ENCODE measurements at places on chromosomes 6 and 20.

DNA sequence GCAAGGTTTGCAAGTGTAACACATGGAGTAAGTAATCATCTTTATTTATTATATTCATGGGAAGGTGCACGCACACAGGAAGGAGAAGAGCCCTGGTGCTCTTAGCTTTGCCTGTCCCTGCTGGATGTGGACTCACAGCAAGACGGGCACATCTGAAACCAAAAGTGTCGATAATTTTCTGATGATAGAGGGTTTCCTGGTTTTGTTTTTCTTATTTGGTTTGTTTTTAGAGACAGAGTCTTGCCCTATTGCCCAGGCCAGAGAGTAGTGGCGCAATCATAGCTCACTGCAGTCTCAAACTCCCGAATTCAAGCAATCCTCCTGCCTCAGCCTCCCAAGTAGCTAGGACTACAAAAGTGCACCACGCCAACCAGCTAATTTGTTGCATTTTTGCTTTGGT lies 7.8 kb upstream of the KHDC1L start:
- DNase-seq, result no peak

GRCh38 chr6:129194306-129194941 lies 311.5 kb downstream of the LAMA2 start:
- DNase-seq, result no peak

DNA sequence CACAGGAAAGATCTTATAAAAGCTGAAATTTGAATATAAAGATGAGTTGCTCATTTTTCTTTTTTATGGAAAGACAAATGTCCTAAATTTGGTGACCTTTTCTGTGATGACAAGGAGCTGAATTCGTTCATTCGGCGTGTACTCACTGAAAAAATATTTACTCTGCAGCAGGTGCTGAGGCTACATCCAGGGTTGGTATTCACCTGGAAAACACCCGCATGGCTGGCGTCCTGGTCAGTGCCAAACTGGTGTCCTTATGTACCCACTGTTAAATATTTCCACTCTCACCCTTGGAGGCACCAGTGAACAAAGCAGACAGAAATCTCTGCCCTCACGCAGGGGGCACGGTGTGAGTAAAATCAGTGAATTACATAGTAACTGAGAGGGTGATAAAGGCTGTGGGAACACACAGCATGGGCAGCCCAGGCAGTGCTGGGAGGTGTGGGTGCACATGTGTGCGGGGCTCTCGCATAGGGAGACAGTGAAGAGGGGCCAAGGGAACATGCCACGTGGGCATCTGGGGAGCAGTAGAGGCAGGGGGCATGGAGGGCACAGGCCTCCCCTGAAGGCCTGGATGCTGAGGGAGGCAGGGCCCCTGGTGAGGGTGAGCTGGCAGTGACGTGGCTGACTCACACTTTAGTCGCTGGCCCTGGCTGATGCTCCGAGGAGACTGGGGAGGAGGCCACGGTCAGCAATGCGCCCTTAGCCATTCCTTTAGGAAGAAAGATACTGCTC lies 89.7 kb downstream of the INSM1 start:
- DNase-seq, result no peak

DNA sequence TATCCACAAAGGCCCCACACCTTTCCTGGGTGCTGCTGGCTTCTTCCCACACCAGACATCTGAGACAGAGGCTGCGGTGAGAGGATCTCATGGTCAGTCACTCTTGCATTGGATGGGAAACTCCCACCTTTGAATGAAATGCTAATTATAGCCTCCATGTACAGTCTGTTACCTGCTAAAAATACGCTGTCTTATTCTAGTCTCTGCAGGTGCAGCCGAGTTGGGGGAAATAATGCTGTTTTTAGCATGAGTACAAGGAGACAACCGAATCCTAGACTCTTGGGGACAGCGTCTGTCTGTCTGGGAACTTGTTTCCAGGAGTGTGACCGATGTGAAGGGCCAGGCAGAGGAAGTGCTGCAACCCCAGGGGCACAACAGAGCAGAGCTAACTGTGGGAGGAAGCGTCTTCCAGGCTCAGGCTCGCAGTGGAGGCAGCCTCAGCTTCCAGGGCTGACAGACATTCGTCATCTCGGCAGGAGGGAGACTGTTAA lies 286.2 kb downstream of the PREX1 start:
- DNase-seq, result no peak

- DNase-seq, result no peak
Observed at GRCh38 chr6:39769012-39769411, 23.2 kb upstream of the DAAM2 start.

DNA sequence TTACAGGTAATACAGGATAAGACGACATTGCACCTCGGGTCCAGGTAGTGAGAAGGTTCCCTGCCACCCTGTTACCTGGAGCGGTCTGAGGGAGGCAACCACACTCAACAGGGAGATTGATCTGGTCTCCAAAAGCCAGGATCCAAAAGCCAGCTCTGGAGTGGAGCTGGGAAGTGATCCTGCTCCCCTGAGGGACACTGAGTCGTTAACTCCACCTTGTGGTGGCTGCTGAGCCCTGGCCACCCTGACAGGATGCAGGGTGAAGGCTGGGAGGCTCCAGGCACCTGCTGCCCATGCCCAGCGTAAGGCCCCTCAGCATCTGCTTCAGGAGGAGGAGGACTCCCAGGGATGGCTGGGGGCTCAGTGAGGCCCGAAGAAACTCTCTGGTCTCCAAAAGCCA lies 38.7 kb upstream of the SLC22A2 start:
- no peak for DNase-seq

DNA sequence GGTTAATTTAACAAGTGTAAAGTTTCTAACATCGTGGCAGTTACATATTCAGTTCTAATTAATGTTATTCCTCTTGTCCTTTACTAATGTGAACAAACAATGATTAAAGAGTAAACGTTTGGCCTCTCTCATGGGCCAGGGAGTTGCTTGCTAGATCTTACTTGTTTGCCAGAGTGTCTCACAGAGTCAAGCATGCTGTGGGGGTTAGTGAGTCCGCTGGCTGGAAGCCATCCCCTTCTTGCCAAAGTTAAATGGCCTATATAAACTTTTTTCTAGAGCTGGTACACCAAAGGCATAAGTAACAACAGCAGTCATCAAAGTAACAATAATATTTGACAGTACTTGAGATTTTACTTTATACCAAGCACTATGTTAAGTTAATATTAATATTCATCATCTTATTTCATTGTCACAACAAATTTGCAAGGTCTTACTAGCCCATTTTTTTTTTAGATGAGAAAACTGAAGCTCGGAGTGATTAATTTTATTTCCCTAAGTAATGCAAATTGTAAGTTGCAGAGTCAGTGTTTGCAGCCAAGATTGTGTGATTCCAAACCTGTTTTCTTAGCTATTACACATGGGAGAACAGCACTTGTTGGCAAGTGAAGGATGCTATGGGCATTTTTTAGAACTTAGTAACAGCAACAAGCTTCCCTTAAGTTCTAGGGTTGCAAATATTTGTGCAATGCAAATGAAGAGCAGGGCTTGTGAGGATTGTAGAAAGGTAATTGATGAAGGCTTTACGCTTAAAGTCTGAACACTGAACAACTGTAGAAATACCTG lies 224.5 kb downstream of the RFPL4B start:
- no peak for DNase-seq

GRCh38 chr6:147684906-147685305 lies 176.4 kb downstream of the SAMD5 start:
- no peak for DNase-seq

DNA sequence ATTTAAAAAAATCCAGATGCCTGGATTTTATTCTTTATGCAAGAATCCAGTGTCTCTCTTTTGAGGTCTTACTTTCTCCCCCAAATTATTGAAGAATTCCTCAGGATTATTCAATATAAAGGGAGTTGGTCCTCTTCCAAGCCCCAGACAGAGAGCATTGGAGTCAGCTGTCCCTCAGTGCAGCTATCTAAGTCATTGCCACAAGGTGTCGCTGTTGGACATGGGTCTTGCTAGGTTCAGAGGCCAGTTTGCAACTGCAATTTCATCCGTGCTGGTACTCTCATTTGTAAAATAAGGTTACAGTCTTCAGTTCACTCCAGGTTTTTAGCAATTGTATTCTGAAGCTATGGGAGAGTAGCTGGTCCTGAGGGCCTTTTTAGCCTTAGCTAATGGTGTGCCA lies 27.8 kb downstream of the CCN2 start:
- DNase-seq, result no peak

Measured in stimulated activated CD4-positive, alpha-beta T cell treated with anti-CD3 and anti-CD28 coated beads, Interleukin-4, amount 100 ng/mL, for 1 hour (primary cell).